ENCODE measurements at places on chromosomes 3 and 15.

DNA sequence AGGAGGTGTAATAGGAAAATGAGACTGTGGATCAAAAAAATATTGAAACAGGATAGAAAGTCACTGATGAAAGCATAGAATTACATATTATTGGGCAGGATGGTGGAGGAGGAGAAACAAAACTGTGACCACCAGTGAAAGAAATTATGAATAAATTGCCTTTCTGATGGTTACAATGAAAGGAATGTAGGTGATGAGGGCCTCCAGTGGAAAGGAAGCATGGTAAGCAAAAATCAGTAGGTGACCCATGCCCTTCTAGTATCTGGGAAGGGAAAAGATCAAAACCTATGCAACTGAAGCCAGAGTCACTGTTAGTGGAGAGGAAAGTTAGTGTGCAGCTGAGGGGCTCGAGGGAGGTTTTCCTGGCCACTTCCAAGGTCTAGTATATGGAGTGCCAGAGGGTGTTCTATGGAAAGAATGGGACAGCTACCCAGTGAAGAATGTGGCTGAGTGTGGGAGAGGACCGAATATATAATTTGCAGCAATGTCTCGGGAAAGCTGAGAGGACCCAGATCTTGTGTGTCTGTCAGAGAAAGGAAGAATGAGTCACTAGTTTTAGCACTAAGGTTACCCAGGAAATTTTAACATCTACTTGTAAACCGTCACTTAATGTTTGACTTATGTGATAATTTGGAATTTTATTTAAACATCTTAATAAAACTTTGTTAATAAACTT lies 146.2 kb downstream of the NFKBIZ start:
- no peak for DNase-seq

DNA sequence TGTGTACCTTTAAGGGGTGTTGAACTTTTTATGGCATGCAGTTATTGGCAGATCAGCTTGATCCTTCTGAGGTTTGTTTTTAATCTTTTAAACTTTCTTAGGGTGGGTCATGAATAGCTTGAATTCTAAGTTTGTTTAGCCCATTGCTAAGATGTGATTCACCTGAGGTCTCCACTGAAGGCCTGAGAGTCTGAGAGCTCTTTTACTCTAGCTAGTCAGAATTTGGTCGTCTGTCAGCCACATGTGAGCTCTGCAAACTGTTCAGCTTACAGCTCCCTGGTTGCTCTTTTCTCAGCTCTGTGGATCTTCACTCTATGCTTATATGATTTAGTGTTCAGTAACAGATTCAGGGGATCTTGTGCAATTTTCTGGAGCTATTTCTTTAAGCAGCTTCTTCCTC lies 161.3 kb downstream of the ABHD5 start:
- no peak for DNase-seq

GRCh38 chr3:124664804-124665203 lies 65.4 kb upstream of the UMPS start:
- no peak for DNase-seq

GRCh38 chr3:67646586-67647234 lies 7.7 kb downstream of the SUCLG2 start:
- no peak for DNase-seq

- no peak for DNase-seq
Observed at GRCh38 chr15:81155375-81156218, 21.5 kb downstream of the CFAP161 start.

- DNase-seq = no peak
Observed at GRCh38 chr3:139519998-139520737, 19.4 kb downstream of the RBP1 start.
